ENCODE measurements at places on chromosomes 2 and 18.

DNA sequence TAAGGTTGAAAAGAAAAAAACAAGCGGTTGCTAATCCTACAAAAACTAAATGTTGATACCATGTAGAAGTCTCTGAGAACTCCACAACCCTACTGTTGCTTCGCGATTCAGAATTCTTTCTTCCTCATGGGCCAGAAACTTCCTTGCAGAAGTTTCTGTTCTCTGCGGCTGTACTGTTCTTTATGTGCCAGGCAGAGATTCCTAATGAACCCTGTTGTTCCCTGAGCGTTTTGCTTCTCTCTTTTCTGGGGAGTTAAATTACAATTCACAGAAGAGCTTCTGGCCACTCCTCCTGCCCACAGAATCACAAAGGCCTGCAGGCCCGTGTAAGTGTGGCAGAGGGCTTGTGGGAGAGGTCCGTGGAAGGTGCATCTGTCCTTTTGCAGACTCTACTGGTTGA lies 1.8 kb upstream of the THNSL2 start:
- DNase-seq, result no peak

DNA sequence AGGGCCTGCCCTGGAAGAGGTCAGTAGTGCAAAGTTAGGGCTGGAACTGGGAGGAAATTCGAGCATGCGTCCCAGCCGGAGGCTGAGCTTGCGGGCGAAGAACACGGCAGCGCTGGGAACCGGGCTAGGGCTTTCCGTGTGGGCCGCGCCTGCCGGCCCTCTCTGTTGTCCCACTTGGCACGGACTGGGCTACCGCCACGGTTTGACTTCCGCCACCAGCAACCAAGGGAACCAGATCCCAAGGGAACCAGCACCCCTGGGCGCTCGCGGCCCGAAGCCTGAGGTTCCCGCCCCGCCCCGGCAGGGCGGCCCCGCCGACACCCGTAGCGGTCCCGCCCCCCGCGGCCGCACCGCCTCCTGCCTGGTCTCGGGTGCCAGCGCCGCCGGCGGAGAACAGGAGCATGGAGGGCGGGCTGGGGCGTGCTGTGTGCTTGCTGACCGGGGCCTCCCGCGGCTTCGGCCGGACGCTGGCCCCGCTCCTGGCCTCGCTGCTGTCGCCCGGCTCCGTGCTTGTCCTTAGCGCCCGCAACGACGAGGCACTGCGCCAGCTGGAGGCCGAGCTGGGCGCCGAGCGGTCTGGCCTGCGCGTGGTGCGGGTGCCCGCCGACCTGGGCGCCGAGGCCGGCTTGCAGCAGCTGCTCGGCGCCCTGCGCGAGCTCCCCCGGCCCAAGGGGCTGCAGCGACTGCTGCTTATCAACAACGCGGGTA lies at the start of gene SPR:
Gene SPR, plus strand, starts transcription at position 377 of the 708 bp plus-strand sequence. Its CDS starts 25 bp downstream, at position 402.
- DNase-seq, result peak; percentile 91

GRCh38 chr2:15601681-15602080 lies 10.0 kb downstream of the DDX1 start:
- no peak for DNase-seq

DNA sequence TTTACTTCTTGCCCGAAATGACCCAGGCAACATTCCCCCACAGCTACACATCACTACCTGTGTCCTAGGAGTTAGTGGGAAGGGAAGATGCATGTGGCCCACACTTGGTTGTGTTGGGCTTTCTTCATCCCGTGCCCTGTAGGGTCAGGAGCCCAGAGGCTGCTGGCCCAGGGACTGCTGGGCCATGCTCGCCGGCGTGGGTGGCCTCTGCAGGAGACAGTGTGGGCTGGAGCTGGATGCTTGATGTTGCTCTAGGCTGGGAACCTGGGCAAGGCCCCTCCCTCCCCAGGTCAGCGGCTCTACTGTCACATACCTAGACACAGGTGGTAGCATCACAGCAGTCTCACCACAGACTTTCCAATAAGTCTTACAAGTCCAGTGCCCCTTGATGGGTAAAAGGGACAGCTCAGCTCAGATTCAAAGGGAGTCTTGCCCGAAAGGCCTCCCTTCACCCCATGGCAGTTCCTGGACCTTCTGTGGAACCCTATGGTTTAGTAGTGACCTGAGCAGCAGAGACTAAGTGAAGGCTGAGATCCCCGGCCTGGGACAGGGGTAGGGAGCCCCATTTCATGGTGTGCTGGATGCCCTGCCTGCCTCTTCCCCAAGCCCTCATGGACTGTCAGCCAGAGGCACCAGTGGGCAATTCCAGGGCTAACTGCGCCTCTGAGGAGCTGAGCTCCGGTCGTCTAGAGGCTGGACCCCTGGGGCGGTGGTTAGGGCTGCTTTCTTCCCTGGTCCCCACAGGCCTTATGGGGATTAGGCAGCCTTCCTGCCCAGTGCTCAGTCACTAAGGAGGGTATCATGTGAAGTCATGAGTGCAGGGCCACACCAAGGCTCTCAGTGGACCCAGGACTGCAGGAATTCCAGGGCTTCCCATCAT lies 45.4 kb upstream of the FAHD2A start:
- DNase-seq, result peak; percentile 75

DNA sequence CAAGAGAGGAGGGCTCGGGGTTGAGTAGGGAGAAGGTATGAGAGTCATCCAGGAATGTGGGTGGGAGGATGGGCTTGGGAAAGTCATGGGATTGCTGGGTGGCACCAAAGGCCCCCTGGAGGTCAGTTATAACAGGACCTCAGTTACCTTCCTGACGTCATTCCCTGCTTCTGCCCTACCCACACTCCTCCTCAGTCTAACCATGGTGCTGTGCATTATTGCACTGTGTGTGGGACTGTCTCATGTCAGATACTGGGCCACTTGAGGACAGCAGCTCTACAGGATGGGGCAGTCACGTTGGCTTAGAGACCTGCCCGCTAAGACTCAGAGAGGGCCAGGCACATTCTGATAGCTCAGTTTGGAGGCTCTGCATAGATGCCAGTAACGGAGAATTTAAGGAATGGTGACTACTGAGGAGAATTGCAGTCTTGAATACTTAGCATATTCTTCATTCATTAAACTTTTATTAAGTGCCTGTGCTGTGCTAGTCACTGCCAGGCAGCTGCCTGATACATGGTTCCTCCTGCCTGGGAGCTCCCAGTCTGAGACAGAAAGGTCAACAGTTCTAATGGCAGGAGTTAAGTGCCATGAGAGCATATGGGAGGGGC lies 90.5 kb downstream of the LAMA3 start:
- no peak for DNase-seq
